ENCODE measurements at places on chromosomes 5 and 9.

DNA sequence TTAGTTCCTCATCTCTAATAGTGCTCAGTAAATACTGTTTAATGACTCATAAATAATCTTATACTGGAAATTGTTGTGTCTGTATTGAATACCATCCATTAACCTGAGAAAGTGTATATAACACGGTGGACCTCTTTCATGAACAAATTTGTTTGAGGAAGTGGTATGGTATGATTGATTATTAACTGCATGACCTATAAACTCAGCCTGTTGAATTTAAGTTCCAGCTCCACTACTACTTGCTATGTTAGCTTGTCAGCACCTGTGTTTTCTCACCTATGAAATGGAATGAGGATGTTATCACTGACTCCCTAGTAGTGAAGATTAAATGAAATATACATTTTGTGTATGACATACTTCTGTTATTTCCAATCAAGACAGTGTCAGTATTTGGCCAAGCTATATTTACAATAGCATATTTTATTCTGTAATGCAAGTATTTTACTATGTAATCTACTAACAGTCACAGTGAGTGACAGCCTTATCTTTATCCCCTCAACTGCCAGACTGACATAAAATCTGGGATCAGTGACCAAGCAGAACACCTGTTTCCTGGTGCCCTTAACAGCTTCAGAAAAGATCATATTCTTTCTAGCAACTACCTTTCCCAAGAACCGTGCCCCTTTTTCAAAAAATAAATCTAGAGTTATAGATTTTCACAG is 77.3 kb upstream of the ITGA1 start:
- DNase-seq: no peak

DNA sequence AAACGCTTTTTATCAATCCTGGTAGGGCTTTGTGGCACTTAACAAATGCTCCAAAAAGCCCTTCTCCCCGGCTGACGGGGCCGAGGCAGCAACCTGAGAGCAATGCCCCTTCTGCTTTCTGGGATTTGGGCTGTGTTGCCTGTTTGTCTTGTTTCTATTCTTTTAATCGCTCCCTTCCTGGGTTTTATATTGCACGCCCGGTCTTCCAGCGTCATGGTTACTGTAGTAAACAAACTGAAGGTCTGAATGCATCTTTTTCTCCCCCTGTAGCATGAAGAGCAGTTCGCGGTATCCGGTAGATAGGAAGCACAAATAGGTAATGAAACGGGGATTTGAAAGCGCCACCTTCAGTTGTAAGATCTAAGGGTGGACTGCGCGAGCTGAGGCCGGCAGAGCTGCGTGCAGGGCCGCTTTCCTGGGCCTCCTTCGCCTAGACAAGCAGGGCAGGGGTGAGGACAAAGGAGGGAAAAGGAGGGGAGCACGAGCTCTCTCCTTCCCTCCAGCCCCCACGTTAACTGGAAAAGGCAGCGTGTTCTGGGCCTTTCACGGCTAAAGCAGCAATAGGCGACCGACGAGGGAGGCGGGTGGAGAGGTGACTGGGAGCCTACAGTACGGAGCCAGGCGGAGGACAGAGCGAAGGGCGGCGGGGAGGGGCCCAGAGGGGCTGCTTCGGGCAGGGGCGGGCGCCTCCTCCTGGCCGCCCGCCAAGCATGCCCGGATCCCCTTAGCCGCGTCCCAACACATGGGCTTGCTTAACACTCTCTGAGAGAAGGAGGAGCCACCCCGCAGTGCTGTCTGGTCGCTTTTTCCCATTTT is 49.3 kb upstream of the ZNF366 start:
- DNase-seq: no peak

- DNase-seq: no peak
Observed at GRCh38 chr5:78215972-78216371, 78.5 kb downstream of the AP3B1 start.

GRCh38 chr5:5014586-5015235 is 125.4 kb upstream of the ADAMTS16 start:
- no peak for DNase-seq

- DNase-seq: no peak
Observed at GRCh38 chr5:93477816-93478215, 103.2 kb downstream of the NR2F1-AS1 start.

DNA sequence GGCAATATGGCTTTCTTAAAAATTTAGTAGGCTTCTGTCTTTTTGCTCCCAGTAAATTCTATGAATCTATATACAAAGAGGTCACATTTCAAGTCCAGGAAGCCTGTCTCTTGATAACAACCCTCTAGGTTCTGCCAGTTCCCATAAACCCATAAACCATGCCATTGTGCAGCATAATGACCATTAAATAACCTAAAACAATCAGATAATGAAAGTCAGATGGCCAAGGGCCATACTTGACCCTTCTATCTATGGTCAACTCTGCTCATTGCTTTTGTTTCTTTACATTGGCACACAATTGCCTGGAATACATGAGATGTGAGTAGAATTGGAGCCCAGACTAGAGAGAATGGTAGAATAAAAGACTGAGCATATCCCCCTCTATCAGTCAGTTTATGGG is 305.4 kb upstream of the KIF2A start:
- no peak for DNase-seq

DNA sequence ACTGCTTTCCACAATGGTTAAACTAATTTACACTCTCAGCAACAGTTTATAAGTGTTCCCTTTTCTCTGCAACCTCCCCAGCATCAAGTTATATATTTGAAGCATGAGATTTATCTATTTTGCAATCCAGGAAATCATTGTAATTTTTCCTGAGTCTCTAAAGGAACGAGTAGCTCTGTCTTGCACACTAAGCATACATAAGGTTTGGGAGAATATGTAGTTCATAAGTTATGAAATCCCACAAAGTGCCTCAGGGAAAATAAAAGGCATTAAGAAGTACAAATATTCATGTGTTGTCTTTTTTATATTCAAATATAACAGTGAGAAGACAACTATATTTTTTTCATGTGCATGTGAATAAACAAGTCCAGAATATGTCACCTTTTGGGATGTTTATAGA is 377.1 kb upstream of the RORB start:
- no peak for DNase-seq

GRCh38 chr5:135446615-135447014 is 533 bp downstream of the DCANP1 start:
- DNase-seq: no peak

- DNase-seq: no peak
Observed at GRCh38 chr9:87629104-87629503, 96.8 kb upstream of the CTSL start.

GRCh38 chr9:14221558-14221957 is 92.4 kb downstream of the NFIB start:
- DNase-seq: no peak

GRCh38 chr9:115165233-115165632 is 47.3 kb upstream of the TNC start:
- DNase-seq: no peak

DNA sequence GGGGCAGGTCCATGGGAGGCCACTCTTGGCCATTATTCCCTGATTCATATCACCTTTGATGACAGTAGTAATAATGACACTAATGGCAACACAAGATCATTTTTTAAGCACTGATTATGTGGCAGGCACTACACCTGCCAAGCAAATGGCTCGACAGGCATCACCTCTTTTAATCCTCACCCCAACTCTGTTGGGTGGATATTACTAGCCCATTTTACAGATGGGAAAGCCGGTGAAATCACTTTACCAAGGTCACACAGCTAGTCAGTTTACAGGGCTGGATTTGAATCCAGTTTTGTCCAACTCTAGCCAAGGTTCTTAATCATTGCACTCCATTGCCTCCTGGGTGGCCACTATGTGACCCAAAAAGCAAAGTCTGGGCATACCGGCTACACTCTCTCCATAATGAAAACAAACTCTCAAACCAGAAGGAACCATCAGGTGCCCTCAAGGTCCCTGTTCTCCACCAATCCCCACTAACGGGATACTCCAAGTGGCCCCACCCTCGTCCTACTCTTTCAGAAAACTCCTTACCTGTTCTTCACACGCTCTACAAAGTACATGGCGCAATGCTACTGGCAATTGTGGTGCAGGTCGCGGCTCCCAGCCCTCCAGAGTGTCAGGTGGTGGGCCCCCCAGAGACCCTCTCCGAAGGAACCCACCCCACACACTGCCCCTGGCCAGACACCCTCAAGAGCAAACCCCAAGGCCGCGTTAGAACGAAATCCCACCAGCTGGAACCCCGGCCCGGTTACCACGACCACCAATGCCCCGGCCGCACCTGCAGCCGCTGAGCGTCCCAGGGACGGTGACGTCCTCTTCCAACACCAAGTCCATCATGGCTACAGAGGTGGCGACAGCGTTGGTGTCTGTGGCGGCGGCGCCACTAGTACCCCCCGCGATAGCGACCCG is 572 bp downstream of the CDK5RAP2 start:
- no peak for DNase-seq

DNA sequence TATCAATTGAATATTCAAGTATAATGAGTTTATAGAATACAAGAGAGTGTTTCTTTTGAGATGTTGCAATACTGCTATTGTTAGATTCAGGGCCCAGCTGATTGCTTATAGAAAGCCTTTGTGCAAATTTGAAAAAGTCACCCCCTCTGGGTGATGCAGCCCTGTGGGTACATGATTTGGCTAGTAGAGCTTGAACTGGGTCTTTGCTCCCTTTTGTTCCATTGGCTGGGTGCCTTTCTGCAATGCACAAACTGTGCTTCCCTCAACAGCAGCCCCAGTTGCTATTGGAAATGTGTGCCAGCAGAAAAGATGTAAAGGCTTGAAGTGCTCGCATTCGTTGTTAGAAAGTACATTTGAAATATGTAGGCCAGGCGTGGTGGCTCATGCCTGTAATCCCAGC is 61.8 kb upstream of the CEMIP2 start:
- DNase-seq: no peak

- DNase-seq: no peak
Observed at GRCh38 chr5:137431051-137431450, 68.1 kb downstream of the SPOCK1 start.

- DNase-seq: no peak
Observed at GRCh38 chr9:38127271-38127839, 58.3 kb upstream of the SHB start.

DNA sequence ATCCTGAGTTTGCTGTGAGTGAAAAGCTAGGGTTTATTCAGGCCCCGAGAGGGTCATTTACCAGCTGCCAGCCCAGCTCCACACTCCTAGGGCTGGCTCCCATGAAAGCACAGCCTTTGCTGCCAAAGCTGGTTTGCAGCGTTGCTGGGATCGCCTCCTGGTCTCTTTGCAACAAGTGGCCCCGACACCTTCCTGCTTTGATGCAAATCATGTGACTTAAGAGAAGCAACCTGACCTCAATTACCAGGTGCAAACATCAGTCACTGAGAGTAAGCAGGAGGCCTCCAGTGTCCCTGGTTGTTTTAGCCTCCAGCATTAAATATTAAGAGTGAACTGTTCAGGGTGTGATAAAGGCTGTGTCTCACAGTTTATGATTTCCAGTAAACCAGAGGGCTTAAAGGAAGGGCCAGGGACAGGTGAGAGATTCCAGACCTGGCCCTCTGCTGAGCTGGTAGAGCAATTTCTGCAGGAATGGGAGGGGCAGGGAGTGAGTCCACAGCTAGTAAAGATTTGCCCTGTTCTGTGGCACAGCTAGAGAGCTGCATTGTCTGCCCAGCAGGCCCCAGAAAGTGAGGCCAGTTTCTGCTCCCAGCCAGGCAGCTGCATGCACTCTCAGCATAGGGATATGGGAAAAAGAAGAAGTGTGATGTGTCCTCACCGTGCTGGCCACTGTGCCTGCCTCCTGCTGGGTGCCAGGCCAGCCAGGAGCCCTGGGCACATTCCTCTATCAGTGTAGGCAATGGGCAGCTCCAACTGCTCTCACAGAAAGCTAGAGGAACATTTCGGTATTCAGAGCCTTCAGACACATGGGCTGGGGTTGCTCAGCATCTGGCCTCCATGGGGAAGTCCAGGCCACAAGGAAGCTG is 58.0 kb downstream of the SLC22A5 start:
- DNase-seq: no peak

DNA sequence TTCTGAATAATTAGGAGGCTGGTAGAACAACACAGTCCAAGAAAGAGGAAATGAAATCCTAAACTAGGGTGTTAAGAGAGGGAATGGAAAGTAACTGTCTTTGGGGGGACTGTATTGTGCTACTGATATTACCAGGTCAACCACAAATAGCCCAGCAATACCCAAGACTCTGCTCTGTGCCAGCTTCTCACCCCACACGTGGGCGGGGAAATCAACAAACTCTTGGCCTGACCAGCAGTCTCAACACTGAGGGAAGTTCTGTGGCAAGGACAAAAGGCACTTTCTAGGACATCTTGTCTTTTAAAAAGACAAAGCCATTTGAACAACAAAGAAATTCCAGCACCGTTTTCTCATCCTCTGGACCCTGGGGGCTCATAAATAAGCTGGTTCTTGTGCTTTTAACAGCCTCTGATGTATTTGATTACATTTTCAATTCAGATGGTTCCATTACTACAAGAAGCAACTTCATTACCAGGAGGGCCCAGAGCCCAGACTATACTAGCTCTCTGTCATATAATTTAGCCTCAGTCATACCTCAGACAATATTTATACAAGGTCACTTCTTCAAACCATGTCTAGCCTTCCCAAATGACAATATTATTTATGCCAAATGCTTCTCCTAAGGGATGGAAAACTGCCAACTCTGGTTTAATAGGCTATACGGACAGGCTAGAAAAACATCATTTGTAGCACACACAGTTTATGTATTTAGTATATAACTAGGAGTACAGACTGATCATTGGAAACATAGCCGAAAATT is 297.8 kb downstream of the CWC27 start:
- no peak for DNase-seq
